SK-N-SH (cell line): ENCODE measurements at places on chromosomes 6 and 20.

- DNase-seq: peak; percentile 17
Observed at GRCh38 chr6:128519132-128519930, 1.1 kb downstream of the PTPRK start.

- no peak for DNase-seq
Observed at GRCh38 chr20:64001607-64002011, 20.7 kb downstream of the PRPF6 start.

DNA sequence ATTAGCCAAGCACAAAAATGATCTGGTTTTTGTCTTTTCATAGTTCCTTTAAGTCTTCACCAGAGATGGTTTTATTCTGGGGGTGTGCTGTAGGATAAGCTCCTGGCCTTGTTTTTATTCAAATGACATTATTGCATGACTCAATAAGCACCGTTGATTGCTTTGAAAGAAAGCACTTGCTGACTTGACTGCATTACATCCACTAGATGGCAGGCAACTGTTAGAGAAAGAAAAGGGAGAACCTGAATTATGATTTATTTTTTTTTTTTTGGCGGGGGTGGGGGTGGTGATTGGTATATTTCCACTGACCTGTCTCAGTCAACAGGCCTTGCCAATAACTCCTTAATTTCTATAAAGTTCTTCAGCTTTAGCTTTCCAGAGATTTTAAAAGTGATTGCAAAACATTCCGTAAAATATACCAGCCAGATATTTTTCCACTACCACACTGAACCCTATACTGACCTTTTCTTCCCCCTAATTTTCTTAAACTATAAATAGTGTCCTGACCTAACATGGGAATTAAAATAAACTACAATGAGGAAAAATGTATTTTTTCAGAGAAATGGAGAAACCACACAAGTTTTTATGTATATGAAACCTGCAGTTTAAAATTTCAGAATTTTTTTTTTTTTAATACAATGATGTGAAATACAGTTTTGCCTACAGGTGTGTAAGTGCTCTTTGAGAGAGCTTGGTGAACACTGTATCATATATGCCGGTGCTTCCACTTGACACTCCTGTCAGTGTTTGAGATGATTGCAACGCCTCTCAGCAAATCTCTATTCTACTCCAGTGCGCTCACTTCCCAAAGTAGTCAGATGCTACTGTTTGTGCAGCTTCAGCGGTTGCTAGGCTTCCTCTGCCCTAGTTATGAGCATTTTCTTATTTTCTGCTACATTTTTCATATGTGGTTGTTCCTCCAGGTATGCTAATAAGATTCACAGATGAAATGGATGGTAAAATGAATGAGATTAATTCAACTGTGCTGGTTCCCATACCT, 274.3 kb downstream of the CD109 start:
- peak; percentile 11 for DNase-seq

- no peak for DNase-seq
Observed at GRCh38 chr6:23826572-23826971, 299.4 kb upstream of the NRSN1 start.

DNA sequence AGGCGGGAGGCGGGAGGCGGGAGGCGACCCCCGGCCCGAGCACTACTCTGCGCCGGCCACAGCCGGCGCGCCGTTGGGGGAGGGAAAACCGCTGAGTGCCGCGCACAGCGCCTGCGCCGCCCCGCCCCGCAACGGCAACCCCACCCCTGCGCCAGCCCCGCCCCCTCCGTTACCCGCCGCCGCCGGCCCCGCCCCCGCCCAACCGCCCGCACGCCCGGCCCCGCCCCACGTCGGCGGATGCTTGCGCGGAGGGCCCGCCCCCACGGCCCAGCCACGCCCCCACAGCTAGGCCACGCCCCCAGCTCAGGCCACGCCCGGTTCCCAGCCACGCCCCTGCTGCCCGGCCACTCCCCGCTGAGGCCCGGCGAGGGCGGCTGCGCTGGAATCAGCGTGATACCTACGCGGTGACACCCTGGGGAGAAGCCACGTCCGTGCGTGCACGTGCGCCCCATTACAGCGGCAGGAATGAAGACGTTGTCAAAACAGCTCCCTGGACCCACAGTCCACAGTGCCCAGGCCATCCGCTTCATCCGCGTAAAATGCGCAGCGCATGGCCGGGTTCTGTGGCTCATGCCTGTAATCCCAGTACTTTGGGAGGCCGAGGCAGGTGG, at the start of gene TCFL5:
Gene TCFL5, minus strand, starts transcription at position 97 of the 611 bp plus-strand sequence. CDS start 152 bp downstream, outside the sequence.
- peak; percentile 99 for DNase-seq

DNA sequence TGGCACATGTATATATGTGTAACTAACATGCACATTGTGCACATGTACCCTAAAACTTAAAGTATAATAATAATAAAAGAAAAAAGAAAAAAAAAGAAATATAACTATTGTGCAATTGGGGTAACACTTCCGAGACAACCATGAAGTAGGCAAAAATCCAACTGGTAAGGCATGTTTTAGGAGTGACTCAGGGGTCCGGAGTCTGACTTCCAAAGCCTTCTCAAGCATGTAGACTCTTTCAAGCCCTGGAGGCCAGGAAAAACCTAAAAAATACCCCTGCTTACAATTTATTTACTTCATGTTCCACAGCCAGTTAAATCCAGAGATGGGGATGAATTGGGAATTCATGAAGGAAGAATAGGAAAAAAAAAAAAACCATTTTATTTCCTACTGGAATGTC, 161.3 kb upstream of the PHACTR1 start:
- no peak for DNase-seq

DNA sequence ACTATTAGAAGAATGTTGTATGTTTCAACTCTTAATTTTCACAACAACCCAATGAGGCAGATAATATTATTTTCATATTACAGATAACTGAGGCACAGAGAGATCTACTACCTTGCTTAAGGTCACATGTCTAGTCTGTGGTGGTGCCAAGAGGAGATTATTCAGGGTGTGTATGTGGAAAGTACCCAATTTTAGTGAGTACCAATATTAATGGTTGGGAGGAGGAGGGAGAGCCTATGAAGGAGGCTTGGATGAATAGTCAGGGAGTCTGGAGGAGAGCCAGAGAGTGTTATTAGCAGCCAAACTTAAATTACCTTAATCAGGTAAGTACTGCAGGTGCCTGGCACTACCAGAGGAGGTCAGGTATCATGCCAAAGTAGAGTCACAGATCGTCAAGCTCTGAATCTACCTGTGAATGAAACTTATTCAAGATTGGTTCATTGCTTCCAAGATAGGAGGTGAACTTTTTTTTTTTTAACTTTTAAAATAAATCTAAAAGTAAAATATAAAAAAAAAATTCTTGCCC, 10.9 kb upstream of the CALHM6 start:
- DNase-seq: no peak
